Activated effector memory CD4-positive, alpha-beta T cell treated with Interleukin-2 at 50 U/mL for 16 hours (primary cell): ENCODE measurements at places on chromosomes 16 and 17.

DNA sequence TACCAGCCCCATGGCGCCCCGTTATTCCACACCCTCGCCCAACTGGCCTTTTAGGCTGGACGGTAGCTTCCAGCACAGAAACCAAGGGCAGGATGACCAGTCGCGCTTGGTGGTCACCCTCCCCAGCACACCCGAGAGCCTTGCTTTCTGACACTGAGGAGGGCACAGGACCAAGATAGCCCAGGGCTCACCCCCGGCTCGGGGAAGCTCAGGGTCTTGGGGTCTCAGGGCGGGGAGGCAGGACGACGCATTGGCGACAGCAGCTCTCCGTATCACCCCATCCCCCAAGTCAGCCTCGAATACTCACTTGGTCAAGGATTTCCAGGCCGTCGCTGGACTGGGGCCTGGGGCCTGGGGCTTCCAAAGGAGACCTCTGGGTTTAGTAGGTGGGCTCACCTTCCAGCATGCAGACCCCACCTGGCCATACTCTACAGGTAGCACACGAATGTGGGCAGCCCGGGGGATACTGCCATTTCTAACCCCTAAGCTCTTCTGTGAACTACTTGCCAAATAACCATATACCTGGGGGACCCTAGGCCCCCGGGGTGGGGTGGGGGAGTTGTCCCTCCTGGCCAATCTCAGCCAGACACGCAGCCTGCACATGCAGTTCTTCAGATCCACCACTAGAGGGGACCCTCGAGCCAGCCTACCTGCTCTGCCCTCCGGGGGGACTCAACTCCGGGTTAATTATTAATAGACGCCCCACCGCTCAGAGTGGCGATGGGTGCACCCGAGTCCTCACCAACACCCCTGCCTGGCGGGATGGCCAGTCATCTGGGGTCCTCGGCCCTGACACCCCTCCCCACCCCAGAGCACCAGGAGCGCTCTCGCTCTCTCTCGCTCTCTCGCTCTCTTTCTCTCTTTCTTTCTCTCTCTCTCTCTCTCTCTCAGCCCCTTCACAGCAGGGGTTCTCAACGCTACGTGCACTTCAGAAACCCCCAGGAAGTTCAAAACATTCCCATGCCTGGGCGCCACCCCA is 30.0 kb downstream of the TBC1D16 start:
- DNase-seq: peak; percentile 26

GRCh38 chr16:68068926-68069325 is 16.2 kb upstream of the NFATC3 start:
- DNase-seq: no peak

DNA sequence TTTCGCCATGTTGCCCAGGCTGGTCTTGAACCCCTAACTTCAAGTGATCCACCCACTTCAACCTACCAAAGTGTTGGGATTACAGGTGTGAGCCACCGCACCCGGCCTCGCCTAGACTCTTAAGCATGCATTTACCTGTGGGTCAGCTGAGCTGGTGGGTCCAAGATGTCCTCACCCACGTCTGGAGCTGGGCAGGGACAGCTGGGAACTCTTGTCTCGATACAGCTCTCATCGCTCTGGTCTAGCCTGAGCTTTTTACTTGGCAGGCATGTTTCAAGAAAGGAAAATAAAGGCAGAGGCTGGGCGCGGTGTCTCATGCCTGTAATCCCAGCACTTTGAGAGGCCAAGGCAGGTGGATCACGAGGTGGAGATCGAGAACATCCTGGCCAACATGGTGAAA is 56.9 kb upstream of the PHOSPHO1 start:
- DNase-seq: no peak

GRCh38 chr17:14070344-14070984 is 1.2 kb downstream of the COX10 start:
- DNase-seq: no peak

DNA sequence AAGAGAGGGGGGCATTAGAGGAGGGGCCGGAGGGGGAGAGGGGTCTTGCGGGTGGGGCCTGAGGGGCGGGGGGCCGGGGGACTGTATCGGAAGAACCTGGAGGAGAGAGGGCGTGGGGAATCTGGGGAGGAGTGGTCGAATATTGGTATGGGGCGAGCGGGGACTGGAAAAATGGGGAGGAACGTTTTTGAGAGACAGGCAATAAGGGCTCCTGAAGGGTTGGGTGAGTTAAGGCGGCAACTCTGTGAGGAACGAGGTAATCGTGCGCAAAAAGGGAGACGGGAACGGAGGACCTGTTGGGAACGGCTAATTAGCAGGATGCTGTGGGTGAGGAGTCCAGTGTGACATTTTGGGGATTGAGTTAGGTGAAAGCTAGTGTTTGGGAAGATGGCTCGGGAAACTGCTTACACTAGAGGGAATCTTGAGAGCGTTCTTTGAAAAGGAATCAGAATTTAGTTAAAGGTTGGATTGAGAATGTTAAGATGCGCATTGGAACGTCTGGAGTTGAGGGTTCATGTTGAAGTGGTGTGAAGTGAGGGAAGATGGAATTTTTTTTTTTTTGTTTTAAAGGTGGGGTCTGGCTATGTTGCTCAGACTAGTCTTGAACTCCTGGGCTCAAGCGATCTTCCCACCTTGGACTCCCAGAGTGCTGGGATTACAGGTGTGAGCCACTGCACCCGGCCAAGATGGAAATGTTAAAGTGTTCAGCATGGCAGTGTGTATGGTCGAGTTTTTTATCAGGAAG is 662 bp downstream of the WIPF2 start:
- peak; percentile 7 for DNase-seq

DNA sequence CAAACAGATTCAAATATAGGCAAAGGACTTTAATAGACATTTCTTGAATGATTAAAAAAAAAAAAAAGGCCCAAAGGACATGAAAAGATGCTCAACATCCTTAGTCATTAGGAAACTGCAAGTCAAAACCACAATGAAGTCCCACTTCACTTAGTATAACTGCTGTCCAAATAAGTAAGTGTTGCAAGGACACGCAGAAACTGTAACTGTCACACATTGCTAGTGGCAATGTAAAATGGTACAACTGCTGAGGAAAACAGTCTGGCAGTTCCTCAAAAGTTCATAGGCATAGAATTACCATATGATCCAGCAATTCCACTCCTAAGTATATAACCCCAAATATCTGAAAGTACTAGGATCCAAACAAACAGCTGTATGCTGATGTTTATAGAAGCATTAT is 112.7 kb downstream of the BRIP1 start:
- no peak for DNase-seq

DNA sequence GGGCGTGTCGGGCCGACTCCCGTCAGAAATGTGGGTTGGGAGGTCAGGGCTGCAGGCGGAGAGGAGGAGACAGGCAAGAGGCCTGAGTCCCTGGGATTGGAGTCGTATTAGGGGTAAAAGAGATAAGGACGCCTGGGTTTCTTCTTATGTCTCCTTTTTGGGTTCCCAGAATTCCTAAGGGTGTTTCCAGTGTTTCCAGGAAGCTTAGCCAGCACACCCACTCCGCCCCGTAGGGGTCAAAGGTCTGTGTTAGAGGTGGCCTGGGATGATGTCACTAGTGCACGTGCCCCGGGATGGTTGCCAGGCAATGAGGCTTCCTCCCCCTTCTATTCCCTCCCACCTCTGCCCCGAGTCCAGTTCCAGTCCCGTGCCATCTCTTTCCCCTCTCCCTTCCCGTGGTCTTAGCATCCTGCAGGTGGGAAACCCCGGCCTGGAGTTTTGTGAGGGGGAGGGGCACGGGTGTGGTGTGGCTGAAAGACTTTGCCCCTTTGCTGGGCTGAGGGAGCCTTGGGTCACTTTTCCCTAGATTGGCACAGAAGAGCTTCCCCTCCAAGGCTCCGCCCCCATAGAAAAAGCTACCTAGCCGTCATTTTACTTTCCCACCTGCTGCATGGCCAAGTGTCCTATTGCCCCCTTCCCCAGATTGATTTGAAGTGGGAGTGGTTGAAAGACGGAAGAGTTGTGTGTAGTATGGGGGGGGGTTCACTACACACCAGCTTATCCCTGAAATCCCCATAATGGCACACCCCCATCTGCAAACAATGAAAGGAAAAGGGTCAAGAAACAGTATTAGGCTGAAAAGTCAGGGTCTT is 2.8 kb downstream of the KDM6B start:
- DNase-seq: peak; percentile 38

DNA sequence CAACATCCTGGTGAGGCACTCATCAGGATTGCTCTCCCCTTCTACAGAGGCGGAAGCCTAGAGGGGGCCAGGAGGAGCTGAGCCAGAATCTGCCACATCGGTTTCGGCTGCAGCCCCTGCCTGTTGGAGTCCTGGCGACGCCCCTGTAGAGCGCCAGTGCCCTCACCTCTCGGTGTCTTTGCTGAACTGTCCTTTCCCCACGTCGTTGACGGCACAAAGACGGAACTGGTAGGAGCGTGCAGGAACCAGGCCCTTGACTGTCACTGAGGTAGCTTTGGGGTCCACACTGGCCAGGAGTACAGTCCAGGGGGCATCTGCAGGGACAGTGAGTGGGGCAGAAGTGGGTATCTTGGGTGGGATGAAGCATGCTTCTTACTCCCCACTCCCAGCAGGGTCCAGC is 110.3 kb upstream of the CDC42EP4 start:
- DNase-seq: no peak

GRCh38 chr17:50035421-50035879 is 20.5 kb upstream of the ITGA3 start:
- DNase-seq: no peak

GRCh38 chr16:19583665-19584300 is 28.3 kb downstream of the VPS35L start:
- no peak for DNase-seq
